ENCODE measurements at places on chromosomes 7 and 10. TPM values are rescaled to one million over a fixed set of nuclear protein-coding genes. Genes with fewer than 3 reads are reported as not detected.

GRCh38 chr10:63003816-63004453 lies 129.2 kb upstream of the NRBF2 start:
- no peak for DNase-seq

DNA sequence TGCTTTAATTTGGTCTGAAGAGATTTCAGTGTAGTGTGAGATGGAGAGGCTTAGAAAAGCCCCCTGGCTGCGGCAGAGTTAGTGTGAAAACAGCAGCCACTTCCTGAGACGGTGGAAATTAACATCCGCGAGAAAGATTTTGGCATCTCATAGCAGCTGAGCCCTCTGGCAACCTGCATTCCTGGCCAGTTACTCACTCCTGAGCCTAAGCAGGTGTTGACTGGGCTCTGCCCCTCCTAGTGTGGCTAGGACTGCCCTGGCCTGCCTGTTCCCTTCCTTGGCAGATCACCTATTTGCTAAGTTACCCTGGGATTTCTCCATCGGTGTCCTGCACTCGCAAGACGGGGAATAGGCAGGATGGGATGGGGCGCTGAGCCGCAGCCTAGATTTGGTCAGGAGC lies 57.6 kb upstream of the LMTK2 start:
- no peak for DNase-seq

DNA sequence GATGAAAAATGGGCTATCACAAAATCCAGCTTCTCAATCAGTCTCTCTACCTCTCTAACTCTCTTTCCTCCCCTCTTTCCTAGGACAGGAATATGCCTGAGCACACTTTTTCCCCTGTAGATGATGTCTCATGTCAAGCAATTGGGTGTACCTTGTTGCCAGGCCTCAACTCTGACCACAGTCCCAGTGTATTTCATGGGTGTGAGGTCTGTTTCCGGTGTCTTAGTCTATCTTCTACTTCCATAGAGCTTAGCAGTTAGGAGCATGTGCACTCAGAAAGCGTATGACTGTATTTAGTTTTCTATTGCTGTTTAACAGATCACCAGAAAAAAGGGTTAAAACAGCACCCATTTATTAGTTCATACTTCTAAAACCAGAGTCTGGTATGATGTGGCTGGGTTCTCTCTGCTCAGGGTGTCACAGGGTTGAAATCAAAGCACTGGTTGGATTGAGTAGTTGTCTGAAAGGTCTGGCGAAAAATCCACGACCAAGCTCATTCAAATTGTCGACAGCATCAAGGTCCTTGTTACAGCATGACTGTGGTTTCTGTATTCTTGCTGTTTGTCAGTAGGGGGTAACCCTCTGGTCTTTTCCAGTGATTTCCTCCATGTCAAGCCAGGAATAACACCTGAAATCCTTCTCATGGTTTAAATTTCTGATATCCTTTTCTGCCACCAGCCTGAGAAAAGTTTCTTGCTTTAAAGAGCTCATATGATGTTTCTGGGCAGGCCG lies 130.0 kb downstream of the THSD7A start:
- DNase-seq: no peak

Gene CUZD1
- 1.1 TPM for total RNA-seq

- no peak for DNase-seq
These were observed 73.2 kb downstream of the SEM1 start for GRCh38 chr7:96636342-96636860.

Gene RBM20
- total RNA-seq: 2.0 TPM

- DNase-seq: no peak
These were observed 16.8 kb upstream of the NDST2 start for GRCh38 chr10:73828161-73828560.

DNA sequence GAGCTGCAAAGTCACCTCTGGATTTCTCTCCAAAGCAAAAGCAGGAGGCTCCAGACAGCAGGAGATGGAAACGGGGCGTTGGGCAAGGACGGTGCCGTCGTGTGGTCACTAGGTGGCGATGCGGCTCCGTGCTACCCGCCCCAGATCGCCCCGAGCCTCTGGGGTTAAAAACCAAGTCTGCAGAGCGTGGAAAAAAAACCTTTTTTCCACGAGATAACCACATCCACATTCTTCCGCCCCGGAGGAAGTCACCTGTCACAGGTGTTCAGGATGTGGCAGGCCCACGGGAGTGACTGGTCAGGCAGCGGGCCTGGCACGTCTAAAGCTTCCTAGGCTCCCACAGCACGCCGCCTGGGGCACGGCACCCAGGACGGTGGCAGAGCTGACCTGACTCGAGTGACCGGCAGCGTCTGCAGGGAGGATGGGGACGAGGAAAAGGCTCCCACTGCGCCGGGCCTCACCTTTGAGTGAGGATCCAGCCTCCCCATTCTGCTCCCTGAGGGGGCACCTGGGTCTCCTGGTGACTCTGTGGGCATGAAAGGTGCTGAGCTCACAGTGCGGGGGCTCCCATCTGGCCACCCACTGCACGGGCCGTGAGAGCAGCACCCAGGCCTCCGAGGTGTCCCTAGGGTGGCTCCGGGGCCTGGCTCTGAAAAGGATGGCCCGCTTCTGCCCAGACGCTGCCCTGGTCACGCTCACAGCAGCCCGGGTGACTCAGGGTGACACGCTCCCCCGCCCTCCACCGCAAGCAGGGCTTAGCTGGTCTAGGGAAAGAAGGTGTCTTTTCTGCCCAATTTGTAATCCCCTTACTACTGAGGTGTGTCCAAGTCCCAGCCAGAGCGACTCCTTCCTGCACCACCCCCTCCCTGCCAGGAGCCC lies 71.3 kb upstream of the TNRC18 start:
- peak; percentile 85 for DNase-seq

- DNase-seq: no peak
These were observed 27.9 kb downstream of the MTURN start for GRCh38 chr7:30162622-30163124.

Gene CFAP70
- total RNA-seq: 1.2 TPM

Gene TMEM270
- not detected for total RNA-seq

Gene ABCC2
- 1.6 TPM for total RNA-seq

DNA sequence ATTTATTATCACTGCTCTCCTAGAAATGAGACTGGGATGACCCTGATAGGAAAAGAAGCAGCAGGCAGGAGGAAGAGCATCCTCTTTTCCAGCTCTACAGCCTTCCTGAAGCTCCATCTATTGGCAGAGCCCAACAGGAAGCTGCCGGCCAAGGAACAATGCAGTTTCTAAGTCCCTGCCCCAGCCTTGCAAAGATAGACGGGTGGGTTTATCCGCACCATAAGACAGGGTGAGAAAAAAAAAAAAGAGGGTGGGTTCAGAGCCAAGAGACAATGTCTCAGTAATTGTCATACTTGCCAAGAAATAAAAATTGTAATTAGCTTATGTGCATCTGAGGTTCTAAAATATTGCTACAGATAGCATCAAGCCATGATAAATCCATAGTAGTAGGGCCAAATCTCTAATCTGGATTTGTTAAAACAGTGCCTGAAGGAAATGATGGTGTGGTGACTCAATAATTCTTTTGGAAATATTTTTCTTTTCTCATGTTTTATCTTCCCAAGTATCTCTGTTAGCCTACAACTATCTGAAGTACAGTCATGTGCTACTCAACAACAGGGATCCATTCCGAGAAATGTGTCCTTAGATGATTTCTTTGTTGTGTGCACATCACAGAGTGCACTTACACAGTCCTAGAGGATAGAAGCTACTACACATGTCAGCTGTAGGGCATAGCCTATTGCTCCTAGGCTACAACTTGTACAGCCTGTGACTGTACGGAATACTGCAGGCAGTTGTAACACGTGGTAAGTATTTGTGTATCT lies 242.9 kb upstream of the CXCL12 start:
- DNase-seq: no peak

Gene SLC16A9
- 34.9 TPM for total RNA-seq

Gene PON1
- not detected for total RNA-seq

DNA sequence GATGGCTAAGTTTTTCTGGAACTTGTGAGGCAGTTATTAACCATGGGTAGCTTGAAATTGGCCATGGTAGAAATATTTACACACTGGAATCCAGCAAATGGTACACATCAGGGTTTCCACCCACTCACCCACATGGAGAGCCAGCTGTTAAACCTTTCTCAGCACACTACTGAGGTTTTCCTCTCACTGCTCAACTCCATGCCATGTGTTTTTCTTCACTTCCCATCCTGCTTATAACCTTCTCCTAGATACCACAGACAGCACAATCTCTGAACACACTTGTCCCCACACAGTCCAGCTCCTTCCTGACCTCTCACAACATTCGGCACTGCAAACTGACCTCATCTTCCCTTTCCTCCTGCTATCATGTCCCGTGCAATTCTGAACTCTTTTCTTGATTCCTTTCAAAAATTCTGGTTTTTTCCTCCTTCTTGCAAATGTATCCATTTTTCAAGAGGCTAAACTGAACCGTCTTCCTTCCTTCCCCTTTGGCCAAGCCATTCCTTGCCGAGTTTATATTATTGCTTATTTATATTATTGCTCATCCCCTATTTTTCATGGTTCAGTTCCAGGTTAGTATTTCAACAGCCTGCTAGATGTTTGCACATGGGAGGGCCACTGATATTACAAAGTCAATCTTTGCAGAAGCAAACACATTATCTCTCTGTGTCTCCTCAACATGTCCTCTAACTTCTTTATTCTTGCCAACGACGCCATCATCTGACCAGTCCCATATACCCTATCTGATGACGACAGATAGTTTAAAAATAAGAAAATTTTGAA lies 606.4 kb downstream of the SORCS1 start:
- DNase-seq: no peak

Gene FBXO24
- total RNA-seq: 1.1 TPM

DNA sequence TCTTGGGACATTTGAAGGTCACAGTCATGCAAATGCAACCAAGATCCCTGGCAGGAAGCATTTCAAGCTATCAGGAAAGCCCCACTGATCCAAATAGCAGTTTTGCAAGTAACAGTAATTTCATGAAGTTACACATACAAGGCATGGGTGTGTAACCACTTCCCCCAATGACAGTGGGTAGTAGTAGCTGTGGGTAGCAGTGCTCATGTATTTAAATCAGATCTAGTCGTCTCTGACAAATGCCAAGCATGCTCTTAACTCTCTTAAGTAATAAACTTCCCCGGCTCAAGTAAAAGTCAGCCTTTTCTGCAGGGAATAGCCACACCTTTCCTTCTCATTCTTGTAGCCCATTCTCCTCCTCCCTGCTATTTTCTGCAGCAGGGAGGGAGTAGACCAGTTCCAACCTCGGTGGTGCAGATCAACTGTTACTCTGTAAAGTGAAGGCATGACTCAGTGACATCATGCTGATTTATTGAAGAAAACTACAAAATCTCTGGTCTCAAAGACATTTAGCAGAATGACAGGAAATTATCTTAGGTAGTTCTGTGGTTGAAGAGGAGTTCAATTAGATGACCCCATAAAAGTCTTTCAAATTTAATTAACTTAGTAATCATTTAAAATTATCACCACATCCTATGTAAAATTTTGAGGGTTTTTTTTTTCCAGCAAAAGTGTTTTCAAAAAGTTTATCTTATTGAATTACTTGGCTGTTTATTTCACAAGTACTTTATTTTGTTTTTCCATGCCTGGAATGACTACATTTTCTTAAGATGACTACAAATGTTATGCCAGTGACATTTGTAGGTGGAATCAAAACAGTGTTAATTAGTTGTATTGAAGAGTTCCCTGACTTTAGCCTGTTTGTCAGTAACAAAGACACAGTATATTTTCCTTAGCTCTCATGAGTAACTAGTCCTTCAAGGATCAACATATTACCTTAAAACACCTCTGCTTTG lies 568.3 kb downstream of the INHBA start:
- no peak for DNase-seq

DNA sequence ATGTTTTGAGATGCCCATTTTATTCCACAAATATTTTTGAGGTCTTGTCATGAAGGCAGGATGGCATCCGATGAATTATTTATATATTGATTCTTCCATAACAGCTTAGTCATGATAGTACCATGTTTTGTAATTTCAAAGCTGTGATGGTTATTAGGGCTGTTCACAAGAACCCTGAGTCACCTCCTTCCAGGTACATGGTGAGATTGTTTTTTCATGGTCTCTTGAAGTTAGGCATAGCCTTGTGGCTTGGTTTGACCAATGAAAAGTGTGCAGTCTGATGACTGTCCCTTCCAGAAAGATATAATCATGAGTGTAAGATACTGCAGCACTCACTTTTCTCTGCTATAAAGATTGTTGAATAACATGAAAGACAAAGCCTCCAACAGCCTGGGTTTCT lies 274.8 kb downstream of the FGFR2 start:
- no peak for DNase-seq

- no peak for DNase-seq
These were observed 1111.8 kb upstream of the C7orf33 start for GRCh38 chr7:147478796-147479195.

DNA sequence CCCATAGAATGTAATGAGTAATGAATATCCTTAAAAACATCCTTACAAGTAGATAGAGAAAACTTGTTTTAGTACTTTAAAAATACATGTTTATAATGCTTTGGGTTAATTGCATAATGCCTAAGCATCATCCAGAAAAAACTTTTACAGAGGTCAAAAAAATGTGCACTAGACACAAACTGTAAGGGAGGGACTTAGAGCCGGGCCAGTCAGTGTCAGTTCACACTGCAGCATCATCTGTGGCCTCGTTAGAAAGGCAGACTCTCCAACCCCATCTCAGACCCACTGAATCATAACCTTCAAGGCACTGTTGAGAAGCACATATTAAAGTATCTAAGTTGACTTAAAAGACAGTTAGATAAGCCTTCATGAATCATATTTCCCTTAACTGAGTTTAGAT lies 230.1 kb upstream of the PRPS1L1 start:
- DNase-seq: no peak

Gene FOXP2
- 14.9 TPM for total RNA-seq

DNA sequence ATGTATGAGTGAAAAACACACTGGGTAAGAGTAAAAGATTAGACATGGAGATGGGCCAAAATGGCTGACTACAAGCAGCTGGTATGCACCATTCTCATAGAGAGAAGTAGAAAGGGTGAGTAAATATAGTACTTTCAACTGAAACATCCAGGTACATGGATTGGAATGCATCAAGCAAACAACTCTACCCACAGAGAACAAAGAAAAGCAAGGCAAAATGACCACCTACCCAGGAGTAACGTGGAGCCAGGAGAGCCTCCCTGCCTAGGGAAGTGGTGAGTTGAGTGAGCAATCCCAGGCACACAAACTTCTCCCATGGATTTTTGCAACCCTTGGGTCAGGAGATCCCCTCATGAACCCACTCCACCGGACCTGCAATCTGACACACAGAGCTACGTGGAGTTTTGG lies 212.8 kb downstream of the PTN start:
- DNase-seq: no peak

DNA sequence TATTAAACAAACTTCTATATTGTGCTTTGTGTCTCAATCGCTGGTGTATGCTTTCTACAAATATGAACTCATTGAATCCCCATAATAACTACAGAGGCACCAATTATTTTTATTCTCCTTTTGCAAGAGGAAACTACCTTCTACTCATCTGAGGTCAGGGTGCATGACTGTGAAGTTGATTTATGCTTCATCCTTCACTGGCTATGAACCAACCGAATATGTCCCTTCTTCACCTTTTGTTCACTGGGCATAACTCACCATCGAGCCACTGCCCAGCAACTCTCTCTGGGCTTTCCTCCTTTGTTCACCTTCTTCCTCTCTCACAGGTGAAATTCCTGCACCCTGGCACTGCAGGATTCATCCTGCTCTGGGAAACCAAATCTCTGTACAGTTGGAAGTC lies 61.3 kb upstream of the PFKP start:
- no peak for DNase-seq

All from mucosa of descending colon (tissue), 3 donors.